ENCODE measurements at places on chromosomes 6 and 20.

DNA sequence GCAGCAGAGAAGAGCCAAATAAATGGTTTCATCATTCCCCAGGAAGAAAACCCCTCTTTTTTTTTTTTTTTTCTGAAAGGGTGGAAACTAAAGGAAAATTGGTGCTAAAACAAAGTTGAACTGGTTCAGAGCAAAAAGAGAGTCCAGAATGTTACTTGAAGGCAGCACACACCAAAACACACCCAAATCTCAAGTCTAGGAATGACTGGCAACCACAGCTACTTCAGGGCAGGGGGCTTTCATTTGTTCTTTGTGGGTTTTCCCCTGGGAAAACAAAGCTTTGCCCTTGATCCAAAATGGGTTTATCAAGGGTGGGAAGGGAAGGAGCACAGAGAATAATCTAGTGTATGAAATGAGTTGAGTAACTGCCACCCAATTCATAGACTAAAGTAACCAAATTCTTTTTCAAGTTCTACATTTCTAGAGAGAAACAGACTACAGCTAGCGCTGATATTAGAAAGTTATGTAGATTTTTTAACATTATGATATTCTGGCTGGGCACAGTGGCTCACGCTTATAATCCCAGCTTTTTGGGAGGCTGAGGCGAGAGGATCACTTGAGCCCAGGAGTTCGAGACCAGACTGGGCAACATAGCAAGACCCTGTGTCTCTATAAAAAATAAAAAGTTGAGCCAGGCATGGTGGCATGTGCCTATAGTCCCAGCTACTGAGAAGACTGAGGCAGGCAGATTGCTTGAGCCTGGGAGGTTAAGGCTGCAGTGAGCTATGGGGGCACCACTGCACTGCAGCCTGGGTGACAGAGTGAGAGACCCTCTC, 119.8 kb downstream of the NFATC2 start:
- no peak for DNase-seq

GRCh38 chr6:7184502-7184901, 76.7 kb downstream of the RREB1 start:
- no peak for DNase-seq

DNA sequence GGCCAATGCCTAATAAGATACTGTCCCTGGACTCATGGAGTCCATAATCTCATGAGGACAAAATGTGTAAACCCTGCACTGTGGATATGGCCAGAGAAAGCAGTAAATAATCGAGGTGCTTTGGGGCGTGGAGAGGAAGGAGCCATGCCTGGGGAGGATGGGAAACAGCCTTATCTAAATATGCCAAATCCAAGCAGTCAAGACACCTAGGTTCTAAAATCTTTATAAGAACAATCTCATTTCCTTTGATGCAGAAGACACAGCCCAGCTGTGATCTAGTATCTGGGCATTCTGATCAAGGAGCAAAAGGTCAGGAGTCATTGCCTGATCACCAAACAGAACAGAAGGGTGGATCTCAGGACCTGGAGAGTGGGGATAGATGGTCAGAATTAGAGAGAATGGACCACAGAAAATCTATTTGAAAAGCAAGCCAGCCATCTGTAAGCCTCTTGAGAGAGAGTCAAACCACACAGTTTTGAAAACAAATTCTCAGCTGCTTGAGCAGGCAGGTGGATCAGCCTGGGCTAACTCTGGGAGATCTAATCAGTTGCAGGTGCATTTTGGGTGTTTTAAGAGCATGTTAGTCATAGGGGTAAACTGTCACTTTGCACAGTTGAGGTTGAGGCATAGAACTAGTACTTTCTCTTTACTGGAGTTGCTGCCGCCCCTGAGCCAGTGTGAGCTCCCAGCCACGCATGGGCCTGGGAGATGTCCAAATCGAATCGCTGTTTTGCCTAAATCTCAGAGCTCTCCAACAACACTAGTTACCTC, 130.8 kb upstream of the TNFAIP3 start:
- DNase-seq, result peak; percentile 73

- peak; percentile 2 for DNase-seq
Measured at GRCh38 chr6:49543087-49543858, 7.2 kb upstream of the C6orf141 start.

DNA sequence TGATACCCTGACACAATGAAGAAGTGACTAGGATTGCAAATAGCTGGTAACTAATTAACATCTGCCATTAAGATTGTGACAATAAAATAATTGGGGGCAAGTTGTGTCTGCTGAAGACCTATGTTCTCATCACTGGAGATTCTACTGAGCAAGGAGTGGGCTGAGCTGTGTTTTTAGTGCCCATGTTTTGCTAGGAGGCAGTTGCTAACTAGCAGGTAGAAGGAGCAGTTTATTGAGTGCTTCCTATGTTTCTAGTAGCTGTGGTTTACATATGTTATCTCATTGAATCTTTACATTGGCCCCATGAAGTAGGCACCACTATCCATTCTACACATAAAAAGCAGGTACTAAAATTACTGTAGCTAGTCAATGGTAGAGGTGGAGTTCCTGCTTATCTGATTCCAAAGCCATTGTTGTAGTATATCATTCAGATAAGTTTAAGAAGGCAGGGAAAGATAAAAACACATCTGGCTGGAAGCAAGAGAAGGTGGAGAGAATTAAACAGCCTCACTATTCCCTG, 2.8 kb upstream of the MEP1A start:
- no peak for DNase-seq

DNA sequence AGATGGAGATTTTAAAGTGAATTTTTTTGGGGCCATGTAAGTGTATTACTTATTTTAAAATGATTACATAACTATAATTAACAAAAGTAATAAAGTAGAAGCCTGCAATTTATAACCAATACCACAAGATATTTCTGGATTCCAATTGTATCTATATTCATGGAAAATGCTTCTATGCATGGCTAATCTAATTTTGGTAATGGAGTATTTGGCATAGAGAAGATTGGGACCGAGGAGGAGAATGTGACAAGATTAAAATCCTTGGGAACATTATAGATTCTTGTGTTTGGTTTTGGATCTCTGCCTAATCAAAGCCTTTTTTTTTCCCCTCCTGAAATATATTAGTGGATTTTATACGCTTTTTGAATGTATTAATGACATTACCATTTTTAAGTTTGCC, 12.9 kb upstream of the TMX4 start:
- no peak for DNase-seq

- no peak for DNase-seq
Measured at GRCh38 chr20:4260102-4260501, 244.7 kb upstream of the RNF24 start.

DNA sequence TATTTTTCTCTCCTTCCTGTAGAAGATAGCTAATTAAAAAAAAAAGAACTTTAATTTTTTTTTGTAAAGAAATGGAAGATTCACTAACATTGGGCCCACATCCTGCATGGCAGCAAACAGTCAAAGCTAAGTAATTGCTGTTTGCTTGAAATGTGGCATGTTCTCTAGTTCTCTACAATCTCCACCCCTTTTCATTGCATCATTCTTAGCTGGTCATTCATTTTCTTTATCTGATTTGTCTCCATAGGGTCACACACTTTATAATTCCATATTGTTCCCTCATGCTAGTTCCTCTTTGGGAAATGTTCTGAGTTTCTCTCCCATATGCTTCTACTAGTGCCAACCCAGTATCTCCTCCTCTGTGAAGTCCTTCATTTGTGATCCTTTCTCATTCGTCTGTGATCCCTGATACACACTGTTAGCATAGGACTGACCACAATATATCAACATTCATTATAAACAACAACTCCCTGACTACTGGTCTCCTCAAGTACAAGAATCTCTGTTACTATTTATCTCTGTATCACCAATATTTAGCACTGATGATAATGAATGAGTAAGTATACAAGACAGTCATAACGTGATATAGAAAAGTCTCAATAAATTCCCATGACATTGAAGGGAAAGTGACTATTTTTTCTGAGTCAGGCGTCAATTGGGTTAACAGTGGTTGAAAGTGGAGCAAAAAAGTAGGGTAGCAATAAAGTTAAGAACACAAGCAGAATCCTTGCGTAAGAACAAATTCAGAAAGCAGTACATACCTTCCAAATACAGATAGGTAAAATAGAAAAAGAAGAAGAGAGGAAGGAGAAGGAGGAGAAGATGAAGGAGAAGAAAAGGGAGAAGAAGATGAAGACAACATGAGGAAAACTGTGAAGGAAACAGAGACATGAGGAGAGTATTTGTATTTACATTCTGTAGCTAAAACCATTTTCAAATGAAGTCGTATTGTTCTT, 33.2 kb upstream of the MYB start:
- DNase-seq, result no peak

- DNase-seq, result no peak
Measured at GRCh38 chr6:166825553-166826145, 130.7 kb downstream of the RNASET2 start.

DNA sequence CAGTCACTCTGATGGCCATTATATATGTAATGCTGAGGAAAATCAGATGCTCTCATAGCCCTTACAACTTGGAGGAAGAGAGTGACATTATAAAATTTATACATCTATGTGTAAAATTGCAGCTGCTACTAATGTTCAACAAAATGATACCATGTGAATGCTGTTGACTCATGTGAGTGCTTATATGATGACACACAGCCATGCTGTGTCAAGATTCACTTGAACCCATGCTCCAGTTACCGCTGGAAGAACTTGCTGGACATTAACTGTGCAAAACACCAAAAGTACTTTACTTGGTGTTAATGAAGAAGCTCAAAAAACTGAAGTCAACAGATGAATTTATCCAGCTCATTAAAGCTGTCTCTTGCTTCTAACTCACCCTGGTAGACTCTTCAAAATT, 318.9 kb upstream of the PLCB4 start:
- no peak for DNase-seq

GRCh38 chr20:21685981-21686380, 19.5 kb upstream of the PAX1 start:
- no peak for DNase-seq

GRCh38 chr6:145329257-145329656, 406.1 kb downstream of the EPM2A start:
- no peak for DNase-seq

GRCh38 chr6:90197854-90198496, 98.7 kb downstream of the BACH2 start:
- no peak for DNase-seq

DNA sequence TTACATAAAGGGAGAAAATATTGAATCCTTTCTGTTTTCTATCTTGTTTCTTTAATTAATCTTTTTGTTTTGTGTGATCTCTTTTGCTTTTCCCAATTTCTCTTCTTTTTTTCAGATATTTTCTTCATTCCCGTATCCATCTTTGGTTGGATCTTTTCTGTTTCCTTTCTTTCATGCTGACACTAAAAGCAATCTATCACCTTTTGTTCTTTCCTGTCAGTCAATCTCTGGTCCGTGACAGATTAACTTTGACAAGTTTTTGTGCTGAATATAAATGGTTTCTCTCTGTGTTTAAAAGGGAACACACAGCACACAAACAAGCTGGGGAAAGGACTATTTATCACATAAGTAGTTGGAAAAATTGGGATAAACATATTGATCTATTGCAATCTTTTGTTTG, 162.8 kb downstream of the GRM1 start:
- DNase-seq, result no peak

- DNase-seq, result no peak
Measured at GRCh38 chr6:2388554-2389324, 143.3 kb upstream of the GMDS start.

DNA sequence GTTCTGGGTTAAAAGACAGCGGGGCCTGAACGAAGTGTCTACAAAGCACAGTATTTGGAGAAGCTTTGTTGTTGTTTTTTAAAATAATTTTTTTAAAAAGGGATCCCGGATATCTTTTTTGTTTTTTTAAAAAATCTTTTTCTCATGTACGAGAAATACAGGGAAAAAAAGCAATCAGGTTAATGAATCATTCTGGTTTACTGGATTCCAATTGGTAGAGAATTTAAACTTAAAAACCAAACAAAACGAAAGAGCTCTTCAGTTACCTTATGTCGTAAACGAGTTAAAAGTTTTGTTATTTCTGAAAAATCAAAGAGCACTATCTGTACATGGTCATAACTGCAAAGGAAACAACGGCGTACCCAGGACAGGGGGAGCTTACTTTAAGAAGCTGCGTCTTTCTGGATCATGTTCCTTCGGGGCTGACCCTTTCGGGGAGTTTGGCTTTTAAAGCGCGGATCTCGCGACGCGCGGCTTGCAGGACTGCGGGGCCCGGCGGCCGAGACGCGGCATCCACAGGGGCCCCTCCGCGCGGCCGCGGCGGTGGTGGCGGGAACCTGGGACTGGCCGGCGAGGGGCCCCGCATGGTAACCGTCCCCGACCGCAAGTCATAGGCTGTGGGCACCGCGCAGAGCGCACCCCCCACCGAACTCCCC, 927 bp downstream of the IL20RA start:
- no peak for DNase-seq

GRCh38 chr20:56360133-56360907, 1.5 kb downstream of the FAM210B start:
- DNase-seq, result peak; percentile 66

DNA sequence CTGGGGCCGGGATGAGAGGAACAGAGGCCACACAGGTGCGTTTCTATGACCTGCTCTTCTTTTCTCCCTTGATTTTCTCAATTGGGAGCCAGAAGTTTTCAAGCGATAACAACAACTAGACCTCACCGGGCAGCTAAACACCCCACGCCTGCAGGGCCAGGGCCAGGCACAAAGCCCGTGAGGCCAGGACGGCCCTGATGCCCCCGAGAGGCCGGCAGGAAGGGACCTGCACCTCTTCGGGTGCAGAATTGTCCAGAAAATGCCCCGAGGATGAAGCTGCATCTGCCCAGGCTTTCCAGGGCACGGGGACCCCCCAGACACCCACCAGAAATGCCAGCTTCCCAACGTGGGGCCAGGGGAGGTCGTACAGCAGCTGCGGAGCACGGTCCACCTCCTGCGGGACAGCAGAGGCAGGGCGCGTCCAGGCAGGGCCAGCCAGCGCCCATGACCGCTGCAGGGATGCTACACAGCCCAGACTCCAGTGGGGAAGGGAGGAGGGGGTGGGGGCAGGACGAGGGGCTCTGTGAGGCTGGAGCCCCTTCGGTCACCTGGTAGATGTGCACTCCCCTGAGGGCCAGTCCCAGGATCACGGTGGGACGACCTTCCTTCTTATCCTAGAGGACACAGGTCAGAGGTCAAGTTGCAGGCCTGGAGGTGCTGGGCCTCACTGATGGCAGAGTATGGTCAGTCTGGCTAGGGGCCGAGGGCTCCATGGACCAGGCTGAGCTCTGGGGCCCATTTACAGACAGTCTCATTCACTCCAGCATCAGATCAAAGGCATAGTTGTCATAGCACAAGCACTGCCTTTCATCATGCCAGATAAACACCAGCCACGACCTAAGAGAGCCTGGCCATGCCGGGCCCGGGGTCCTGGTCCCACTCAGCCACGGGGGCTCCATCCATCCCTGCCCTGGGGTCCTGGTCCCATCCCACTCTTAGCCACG, 16.4 kb downstream of the FRMD1 start:
- no peak for DNase-seq

GRCh38 chr6:119620846-119621555, 271.4 kb upstream of the MAN1A1 start:
- DNase-seq, result no peak

- DNase-seq, result no peak
Measured at GRCh38 chr6:34897716-34898115, 8.7 kb downstream of the ANKS1A start.

DNA sequence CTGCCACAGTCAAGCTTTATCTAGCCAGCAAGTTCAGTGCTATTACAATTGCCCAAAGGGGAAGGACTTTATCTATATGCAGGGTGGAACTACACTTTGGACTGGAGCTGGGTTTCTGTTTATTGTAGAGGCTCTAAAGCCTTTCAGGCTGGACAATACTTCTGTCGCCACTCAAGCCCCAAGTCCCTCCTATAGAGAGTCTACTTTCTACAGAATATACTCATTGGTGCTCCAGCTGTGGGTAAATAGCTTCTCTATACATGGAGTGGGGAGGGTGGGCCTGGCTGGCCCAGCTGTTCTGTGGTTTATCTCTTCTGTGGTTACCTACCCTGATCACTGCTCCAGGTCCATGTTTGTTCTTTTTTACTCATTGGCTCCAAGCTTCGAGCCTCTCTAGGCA, 151.8 kb upstream of the MYLIP start:
- DNase-seq, result peak; percentile 52
